Activated gamma-delta T cell treated with anti-CD3 and anti-CD28 coated beads, Interleukin-2, amount 50 U/mL, for 16 hours (primary cell): ENCODE measurements at places on chromosomes 7 and 10.

- DNase-seq: no peak
Observed at GRCh38 chr7:130216025-130216424, 8.4 kb downstream of the SSMEM1 start.

- DNase-seq: no peak
Observed at GRCh38 chr7:80618096-80618495, 20.3 kb upstream of the CD36 start.

DNA sequence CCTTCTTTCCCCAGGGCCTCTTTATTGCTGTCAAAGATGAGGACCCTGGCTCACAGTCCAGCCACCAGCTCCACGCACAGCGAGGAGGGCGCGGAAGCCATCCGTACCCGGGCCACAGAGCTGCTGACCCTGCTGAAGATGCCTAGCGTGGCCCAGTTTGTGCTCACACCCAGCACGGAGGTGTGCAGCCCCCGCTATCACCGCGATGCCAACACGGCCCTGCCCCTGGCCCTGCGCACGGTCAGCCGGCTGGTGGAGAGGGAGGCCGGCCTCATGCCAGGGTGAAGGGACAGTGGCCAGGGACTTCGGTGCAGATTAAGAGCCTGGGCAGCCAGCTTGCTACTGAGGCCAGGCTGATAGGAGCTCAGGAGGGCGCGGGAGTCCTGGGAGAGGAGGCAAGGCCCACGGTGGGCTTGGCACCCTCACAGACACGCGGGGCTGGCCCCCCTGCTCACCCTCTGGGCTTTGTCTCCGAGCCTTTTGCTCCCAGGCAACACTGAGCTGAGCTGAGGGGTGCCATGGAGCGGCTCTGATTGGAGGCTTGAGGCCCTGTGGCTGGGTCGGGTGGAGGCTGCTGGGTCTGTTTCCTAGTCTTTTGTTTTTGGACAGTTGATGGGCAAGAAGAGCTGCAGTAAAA, 15.8 kb downstream of the AP5Z1 start:
- DNase-seq: no peak

DNA sequence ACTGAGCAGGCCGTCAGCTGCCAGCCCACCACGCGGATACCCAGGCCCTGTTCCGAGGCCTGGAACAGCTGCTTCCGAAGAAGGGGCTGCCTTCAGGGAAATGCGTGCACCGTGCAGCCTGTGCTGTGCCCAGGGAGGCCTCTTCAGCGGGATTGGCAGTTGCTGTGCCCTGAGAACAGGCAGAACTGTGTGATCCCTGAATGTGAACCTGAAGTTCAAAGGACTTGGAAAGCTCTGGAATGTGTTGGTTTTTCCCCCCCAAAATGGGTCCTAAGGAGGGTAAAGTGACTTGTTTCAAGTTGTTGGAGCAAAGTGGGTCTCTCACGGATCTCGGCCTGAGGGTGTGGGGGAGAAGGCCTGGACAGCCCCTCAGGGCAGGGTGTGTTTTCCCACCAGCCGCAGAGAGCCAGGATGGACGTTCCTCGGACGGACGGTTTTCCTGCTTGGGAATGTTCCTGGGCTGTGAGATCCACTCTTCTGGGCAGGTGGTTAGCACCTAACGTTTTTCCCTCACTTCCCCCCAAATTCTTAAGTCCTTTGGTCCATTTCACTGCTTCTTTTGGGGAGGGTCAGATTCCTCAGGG, 2.1 kb downstream of the SPRN start:
- no peak for DNase-seq

DNA sequence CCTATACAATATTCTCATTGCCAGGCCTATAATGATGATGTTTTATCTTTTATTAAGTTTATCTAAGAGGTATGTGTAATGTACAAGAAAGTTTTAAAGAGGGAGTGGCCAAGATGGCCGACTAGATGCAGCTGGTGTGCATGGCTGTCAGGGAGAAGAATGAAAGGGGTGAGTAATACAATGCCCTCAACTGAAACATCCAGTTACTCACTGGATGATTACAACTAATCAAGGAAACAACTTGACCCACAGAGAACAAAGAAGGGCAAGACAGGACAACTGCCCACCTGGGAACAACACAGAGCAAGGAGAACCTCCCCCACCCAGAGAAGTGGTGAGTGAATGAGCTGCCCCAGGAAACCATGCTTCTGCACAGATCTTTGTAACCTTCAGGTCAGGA, 880.0 kb upstream of the LRRTM3 start:
- no peak for DNase-seq

DNA sequence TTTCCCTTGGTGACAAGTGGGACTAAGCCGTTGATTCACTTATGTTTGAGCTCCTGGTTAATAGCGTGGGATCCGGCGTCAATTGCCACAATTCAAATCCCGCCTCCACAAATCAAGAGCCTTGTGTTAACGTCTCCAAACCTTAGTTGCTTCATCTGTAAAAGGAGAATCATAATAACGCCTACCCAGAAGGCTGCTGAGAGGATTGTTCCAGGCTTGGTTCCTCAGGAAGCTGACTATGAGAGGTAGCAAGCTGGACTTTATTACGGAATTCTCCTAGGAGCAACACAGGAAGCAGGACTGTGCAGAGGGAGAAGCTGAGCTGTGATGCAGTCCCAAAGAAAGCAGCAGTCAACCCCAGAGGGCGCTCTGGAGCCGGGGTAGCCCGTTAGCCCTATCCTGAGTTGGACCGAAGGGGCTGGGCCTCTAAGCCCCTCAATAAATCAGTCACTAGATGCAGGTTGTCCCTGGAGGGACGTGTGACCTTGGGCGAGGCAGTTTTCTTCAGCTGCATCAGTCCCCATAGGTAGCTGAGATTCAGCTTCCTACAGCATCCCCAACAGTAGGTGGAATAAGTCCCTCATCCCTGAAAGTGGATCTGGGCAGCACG, 6.9 kb upstream of the BAG3 start:
- no peak for DNase-seq
